ENCODE measurements at places on chromosomes 12 and 14.

DNA sequence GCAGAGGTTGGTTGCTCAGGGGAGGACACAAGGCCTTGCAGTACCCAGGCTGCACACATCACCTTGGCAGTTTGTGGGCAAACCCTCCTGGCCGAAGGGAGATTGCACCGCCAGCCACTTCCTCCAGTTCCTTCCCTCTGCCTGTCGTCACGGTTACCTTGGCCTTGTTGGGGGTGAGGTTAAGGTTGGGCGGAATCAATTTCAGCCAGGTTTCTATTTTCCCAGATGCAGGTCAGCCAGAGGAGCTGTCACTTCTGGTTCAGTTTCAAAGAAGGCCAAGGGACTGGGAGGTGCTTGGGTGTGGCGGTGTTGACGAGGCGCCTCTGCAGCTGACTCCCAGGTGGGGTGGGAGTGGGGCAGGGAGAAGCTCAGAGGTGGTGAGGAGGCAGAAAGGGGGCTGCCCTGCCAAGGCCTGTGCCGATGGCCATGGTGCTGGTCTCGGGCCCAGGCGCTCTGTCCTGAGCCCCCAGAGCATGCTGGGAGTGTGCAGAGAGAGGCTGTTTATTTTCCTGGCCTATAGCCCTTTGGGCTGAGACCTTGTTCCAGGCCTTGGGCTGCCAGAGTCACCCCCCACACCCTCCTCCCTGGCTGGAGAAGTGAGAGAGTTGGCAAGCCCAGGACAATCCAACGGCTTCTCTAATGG lies 31.4 kb downstream of the JDP2 start:
- DNase-seq: no peak

DNA sequence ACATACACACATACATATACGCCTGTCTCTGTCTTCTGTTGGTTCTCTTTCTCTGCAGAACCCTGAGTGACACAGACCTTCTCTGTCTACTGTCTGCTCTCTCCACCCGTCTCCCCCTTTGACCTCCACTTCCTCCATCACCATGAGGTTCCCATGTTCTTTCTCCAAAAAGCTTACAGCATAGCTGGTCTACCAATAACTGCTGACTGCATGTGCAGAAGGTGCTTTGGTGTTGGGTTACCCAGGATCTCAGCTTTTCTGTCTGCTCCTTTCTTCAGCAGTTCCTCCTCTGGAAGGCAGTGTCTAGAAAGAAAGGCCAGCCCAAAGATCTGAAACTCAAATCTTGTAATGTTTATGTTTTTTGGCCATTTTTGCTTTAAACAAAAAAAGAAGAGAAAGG lies 125.6 kb downstream of the SMOC1 start:
- DNase-seq: no peak

DNA sequence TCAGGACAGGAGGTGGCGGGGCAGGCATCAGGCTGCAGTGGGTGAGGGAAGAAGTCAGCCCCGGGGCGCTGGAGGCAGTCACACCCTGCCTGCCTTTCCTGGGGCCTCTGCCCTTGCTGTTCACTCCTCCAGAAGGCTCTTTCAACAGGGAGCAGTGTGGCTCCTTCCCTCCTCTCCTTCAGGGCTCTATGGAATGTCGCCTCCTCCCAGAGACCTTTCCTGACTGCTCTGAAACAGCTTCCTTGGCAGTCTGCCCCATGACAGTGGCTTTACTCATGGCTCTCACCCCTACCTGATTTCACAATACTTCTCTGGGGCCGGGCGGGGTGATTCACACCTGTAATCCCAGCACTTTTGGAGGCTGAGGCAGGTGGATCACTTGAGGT lies 7.1 kb downstream of the RHOF start:
- DNase-seq: no peak

DNA sequence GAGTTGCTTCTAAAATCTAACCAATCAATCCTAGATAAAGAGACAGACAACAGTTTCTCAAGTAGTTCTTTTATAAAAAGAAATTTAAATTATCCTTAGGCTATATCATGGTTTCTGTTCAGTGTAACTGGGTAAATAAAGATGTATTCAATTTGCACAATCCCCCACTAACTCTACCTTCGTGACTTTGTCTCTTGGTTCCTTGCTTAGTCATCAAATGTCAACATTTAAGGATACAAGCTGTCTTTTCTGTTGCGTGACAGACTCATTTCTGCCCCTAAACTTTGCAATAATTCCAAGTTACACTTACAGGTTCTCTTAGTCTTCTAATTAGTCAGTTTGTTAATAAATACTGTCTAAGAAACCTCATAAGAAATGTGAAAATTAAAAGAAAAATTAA lies 50.6 kb downstream of the SCAF11 start:
- DNase-seq: no peak

All from HAP-1 (cell line).